Stimulated activated CD8-positive, alpha-beta memory T cell treated with anti-CD3 and anti-CD28 coated beads, Interleukin-4, amount 100 ng/mL, for 1 hour (primary cell): ENCODE measurements at places on chromosomes 2 and 18.

DNA sequence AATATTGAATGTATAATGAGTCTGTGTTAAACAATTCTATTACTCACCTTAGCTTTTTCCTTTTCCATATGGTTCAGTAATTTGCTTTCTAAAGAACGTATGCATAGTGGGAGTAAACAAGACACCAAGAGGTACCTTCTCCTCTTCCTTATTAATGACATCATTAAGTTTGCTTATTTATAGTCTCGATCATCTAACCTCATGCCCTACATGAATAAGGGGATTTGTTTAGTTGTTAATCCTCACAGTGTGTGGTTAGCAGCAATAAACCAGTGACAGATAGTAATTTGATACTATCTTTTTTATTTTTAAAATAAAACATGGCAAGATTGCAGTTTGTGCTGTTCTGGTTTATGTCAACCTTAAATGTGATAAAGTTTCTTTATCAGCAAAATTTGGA lies 69.7 kb downstream of the COBLL1 start:
- DNase-seq, result no peak

DNA sequence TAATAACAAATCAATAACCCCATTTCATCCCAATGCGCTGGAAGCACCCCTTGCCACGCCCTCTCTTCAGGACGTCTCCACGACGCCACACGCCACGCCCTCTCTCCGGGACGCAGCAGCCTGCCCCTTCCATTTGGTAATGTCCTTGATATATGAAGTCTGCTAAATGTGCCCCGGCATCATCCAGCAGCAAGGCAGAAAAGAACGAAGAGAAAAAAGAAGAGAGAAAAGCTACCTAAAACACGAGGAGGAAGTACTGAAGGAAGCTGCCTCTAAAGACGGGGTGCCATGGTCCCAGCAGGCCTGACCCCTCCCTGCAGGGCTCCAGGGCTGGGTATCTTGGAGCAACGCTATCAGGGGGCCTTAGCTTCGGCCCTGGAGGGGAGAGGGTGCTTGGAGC lies 41.8 kb downstream of the CNGA3 start:
- DNase-seq, result no peak

DNA sequence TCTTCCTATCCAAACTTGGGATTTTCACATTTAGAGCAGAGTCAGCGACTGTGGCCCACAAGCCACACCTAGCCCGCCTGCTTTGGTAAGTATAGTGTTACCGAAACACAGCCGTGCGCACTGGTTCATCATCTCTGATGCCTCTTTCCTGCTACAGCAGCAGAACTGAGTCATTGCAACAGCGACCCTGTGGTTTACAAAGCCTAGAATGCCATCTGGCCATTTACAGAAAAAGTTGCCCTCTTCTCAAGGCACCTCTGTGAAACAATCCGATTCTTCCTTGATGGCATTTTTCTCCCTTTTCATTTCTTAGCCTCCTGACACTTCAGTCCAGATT lies 10.7 kb upstream of the IAH1 start:
- no peak for DNase-seq

DNA sequence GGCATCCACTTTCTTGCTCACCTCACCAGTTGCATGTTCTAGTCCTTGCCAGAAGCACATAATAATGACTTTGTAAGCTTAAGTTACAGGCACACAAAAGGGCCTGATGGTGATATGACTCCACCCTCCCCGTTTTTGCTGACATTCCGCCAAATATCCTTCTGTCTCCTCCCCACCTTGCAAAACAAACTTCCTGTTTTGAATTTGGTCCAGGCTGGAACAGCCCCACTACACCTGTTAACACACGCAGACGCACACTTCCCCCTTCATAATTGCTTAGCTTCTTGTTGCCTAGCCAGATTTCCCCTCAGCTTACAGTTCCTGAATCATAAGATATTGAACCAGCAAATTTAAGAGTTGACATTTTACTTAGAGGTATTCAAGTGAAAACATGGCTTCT lies at the start of gene MGAT5:
MGAT5 (plus strand) TSS at position 269 of the 400 bp plus-strand sequence. CDS start 332 bp downstream, outside the sequence.
- DNase-seq, result no peak

DNA sequence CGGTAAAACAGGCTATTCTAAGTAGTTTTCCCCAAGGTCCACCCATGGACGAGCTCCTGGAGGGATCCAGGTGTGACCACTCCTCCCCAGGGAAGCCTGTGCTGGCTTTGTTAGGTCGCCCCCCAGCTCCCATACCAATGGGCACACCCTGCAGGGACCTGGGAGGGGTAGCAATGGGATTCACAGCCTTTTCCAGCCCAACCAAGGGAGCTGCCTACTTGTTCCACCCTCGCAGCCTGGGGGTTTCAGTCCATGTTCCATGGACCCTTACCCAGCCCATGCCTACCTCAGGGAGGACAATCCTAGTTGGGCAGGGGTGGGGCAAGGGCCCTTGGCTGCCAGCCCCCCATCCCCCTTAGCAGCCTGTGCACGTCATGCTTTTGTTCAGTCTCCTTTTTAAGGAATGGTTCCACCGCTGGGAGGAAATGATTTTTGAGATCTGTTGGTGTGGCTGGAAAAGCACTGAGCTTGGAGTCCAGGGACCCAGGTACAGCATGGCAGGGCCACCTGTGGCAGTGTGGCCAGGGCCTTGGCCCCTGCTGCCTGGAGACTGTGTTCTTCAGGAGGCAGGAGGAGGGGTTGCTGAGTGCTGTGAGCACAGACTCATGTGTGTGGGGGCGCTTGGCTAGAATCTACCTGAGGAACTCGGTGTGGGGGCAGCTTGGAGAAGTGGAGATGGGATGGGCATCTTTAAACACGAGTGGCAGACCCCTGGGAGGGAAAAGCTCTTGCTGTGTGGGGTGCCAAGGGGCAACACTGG lies 166.8 kb downstream of the TWIST2 start:
- no peak for DNase-seq

- no peak for DNase-seq
Measured at GRCh38 chr2:70729647-70730046, 38.4 kb downstream of the ADD2 start.

GRCh38 chr2:96924775-96925747 lies 55.2 kb upstream of the SEMA4C start:
- no peak for DNase-seq
